Stimulated activated CD8-positive, alpha-beta memory T cell treated with anti-CD3 and anti-CD28 coated beads, Interleukin-7, amount 100 ng/mL, for 1 hour (primary cell): ENCODE measurements at places on chromosomes 2 and 18.

GRCh38 chr18:21074336-21075323, 37.0 kb downstream of the ROCK1 start:
- DNase-seq = no peak

DNA sequence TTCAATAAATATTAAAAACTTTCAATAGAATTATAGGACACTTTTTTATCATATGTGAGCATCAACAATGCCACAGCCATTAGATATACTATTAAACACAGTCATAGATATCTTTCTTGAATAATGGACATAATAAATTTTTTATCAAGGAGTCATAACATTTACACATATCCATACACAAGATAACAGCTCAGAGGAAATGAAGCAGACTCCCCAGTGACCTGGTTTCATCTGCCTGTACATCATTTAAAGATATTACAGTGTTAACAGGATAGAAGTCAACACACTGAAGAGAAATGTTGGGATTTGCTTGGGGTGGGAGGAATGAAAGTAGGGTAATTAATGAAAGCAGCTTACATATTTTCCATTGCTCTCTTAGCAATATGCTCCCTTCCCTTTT, 5.1 kb downstream of the SCG2 start:
- DNase-seq = no peak

DNA sequence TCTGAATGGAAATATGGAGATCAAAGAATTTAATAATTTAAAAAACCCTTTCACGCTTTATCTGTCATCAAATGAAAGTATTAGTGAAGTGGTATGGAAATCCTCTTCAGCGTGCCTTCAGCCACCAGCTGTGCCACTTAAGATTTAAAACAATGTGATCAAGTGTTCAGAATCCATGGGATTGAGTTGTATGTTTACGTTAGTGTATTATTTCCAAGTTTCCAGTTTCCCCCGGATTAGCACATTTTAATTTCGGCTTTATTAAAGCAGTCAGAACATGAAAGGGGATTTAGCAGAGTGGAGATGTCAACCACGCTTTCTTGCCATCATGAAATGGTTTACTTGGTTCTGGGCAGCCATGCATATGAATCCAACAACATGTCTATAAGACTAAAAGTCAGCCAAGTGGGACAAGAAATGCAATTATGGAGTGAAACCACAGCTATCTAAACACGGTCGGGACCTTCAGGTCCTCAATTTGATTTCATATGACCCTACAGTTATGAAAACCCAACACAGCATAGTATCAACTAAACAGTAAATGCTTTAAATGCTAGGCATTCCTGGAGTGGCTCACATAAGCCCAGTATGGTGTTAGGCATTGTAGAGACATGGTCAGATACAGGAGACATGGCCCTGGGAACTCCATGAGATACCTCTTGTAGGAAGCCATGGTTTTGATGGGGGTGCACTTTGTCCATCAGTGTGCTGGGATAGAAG, 224.9 kb upstream of the EPAS1 start:
- DNase-seq = no peak

- DNase-seq = no peak
Measured at GRCh38 chr2:145538661-145539350, 1018.9 kb upstream of the ZEB2 start.

DNA sequence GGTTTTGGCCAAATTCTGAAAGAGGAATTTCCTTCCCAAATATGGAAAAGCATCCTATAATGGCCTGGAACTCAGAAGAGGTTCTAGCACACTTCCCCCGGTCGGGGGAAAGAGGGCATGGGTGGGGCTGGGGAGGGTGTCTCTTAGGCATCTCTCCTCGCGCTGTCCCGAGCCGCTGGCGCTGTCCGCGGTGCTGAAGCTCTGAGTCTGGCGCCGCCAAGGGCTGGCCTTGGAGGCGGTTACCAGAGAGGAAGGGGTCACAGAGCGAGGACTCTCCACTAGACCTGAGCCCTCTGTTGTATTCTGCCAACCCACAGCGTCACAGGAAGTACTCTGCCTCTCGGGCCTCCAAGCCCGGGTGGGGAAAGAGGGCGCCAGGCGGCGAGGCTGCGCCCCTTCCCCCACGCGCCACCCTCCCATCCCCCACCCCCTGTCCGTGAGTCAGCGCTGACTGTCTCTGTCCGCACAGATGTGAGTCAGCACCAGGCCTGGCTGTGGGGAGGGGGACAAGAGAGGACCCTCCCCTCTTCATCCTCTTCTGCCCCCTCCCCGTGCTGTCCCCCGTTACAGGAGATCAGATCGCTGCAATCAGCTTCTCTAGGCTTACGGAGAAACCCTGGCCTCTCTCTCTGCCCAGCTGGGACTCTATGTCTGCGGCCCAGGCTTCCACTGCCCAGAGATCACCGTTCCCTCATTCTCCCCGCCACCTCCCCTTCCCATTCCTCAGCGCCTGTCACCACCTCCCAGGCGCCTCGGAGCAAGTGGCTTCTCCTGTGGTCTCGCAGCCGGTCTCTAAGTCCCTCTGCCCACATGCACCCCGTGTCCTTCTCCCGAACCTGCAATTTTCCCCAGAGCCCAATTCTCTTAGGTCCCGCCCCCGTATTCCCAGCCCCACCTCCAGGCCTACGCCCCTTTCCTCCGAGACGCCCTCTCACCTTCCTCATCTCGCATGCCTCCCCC, 779 bp downstream of the PTPRN start:
- peak; percentile 18 for DNase-seq

- DNase-seq = no peak
Measured at GRCh38 chr2:72013726-72014125, 133.9 kb downstream of the CYP26B1 start.

- DNase-seq = no peak
Measured at GRCh38 chr18:7566244-7566566, 911 bp upstream of the PTPRM start.

- no peak for DNase-seq
Measured at GRCh38 chr18:51082571-51083267, 52.7 kb downstream of the SMAD4 start.

DNA sequence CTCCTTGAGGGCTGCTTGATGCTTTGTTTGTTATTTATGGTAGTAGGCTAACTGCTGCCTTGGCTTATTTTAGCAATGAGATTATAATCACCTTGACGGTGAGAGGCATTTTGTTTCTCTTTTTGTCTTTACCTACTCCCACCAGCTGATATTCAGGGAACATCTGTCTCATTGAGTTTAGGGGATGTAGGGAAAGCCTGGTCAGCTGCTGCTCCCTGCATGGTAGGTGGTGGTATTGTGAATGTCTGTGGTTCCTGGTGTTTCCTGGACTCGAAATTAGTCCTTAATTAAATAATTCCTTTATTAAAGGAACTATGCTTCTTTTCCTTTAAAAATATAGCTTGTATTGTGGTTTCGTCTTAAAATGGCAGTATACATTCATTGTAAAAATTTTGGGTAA, 77.8 kb downstream of the ADAM23 start:
- no peak for DNase-seq

DNA sequence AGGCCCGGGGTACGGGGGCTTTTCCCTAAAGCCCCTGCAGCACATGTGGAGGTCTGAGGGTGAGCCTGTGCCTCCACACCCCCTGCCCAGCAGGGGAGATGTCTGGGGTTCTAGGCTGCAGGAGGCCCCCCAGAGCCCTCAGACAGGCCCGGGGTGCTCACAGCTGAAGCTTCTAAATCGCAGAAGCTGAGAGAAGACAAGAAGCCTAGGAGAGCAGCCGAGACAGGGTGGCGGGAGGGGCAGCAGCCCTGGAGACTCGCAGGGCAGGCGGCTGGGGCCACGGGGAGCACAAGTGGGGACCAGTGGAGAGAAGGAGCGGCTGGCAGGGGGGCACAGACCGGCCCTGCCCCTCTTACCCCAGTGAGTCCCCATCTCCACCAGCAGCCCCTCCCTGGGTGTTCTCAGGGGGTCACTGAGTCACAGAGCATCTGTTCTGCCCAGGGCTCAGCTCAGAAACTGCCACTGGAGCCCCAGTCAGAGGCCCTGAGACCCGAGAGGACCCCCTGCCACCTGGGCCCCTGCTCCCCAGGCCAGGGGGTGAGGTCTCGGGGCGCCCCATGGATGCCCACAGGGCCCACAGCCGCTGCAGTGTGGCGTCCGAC, 26.1 kb downstream of the GPC1 start:
- no peak for DNase-seq

GRCh38 chr2:104965900-104966299, 72.0 kb upstream of the MRPS9 start:
- no peak for DNase-seq

DNA sequence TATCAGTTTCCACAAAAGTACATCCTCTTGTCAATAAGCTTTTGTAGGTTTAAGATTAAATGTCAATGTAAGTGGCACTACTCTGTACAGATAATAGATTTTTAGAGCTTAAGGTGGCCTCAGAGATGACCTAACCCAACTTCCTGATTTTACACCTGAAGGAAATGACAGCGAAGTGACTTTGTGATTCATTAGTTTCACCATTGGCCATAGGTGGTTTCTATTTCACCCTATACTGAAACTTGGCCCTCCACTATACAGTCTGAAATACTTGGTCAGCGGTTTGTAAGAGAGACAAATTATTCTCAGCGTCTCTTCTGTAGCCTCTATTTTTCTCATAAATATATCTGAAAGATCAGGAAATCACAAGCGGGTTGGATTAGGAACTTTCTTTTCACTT, 330.4 kb upstream of the FAM98A start:
- no peak for DNase-seq

- no peak for DNase-seq
Measured at GRCh38 chr2:42386682-42387081, 25.7 kb upstream of the COX7A2L start.

GRCh38 chr18:45505497-45506206, 109.6 kb upstream of the SLC14A2 start:
- DNase-seq = no peak

GRCh38 chr2:131521961-131522781, 5.5 kb upstream of the CCDC74A start:
- DNase-seq = no peak

DNA sequence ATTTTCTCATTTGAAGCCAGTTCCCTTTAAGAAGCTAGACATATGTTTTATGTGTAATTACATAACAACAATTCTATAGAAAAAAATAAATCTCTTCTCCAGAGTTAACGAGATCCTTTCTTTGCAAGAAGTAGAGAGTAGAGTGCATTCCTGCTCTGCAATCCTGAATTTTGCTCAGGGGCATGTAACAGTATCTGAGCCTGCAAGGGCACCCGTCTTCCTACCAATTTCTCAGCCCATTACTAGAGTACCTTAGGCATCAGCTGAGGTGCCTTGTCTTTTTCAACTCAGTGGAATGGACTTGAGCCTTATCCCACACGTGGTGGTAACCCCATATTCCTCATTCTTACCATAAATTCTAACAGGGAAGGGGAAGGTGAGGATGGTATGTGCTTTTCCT, 205.9 kb downstream of the IKZF2 start:
- DNase-seq = no peak

DNA sequence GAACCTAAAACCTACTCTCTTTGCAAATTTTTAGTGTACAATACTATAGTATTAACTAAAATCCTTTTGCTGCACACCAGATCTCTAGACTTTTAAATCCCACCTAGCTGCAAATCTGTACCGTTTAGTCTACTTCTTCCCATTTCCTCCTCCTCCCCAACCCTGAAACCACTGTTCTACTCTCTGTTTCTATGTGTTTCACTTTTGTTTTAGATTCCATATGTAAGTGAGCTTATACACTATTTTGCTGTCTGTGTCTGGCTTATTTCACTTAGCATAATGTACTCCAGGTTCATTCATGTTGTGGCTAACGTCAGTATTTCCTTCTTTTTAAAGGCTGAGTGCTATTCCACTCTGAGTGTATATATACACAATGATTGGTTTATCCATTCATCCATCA, 18.4 kb upstream of the DSC2 start:
- DNase-seq = no peak

DNA sequence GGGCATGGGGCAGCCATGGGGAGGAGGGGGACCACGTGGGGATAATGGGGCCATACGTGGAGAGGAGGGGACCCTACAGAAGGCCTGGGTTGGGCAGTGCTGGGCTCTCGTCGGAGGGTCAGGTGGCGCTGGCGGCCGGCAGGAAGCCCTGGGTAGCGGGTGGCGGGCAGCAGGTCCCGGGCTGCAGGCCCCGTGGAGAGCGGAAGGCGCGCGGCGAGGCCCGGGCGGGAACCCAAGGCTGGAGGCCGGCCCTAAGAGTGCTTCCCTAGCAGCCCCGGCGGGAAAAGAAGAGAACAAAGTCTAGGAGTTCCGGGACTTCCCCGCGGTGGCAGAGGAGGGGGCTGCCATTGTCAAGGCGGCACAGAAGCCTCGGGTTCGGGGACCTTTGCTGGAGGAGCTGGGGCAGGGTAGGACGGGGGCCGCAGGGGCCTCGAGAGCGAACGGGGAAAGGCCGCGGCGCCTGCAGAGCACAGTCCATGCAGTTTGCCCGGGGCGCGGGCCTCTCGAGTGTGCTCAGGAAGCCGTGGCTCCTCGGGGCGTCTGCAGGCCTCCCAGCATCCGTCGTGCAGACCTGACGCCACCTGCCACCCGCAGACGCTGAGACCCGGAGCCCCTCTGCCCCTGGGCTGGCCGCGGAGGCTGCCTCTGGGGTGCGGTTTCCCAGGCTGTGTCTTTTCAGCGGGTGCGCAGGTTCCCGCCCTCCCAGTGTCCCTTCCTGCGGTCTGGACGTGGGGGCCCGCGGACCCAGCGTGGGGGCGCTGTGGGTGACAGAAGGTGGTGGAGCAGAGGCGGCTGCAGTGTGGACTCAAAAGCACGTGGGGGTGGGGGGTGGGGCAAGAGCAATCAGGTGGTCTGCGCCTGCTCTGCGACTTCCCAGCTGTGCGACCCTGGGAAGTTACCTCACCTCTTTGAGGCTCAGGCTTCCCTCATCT, 19.4 kb upstream of the NCL start:
- DNase-seq = no peak

- no peak for DNase-seq
Measured at GRCh38 chr18:2618009-2618408, 37.5 kb upstream of the SMCHD1 start.

DNA sequence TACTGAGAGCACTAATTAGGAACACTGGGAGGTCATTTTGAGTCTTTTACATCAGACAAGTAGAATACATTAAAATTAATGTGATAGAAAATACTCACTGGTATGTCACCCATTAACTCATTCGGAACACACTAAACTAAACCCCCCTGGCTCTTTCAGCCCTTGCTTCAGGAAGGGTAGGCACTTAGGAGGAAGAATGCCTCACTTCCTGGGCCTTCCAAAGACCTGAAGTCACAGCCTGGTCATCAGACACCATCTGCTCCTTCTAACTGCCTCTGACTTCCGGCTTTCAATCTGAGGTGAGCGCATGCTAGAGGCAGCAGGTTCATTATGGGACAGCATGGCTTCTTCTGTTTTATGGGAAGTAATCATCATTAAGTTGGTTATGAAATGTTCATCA, 451.4 kb downstream of the PID1 start:
- no peak for DNase-seq

DNA sequence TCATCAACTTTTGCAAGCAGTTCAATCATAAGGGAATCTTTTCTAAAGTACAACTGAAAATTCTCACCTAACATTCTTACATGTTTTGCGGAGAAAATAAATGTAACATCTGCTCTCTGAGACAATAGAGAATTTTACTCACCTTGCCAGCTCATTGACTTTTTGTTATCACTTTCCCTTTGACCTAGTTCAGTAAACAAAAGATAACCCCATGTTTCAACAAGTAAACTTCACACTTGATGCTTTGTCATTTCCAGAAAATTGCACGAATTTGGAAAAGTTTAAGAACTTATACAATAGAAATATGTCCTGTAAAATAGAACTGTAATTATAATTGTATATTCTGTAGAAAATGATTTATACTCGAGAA, 1110.0 kb upstream of the ACVR2A start:
- DNase-seq = no peak
